ENCODE measurements at places on chromosomes 7 and 10. TPM values are rescaled to one million over a fixed set of nuclear protein-coding genes. Genes with fewer than 3 reads are reported as not detected.

The SDK1 gene
- total RNA-seq = 0.68 TPM

The IGFBP3 gene
- total RNA-seq = 11.7 TPM

The ABCC2 gene
- 13.2 TPM for total RNA-seq

The NUPR2 gene
- not detected for total RNA-seq

The MYOZ1 gene
- not detected for total RNA-seq

The WASHC2C gene
- total RNA-seq = 13.8 TPM

Data from RPMI7951 (cell line).